Nasal cavity respiratory epithelium epithelial cell of viscerocranial mucosa (primary cell): ENCODE measurements at places on chromosomes 4 and X. TPM values are rescaled to one million over a fixed set of nuclear protein-coding genes. Genes with fewer than 3 reads are reported as not detected.

ARSD gene
- total RNA-seq: 12.0 and 57.2 TPM in 2 replicates

CYBB gene
- total RNA-seq: under 0.01 TPM in 1 of 2 replicates, not detected in the other

KIT gene
- total RNA-seq: under 0.01 and 0.07 TPM in 2 replicates

P2RY8 gene
- not detected in 2 replicates for total RNA-seq

CC2D2A gene
- total RNA-seq: 6.2 and 8.3 TPM in 2 replicates

CYLC1 gene
- total RNA-seq: not detected in 2 replicates

CFAP47 gene
- total RNA-seq: 0.07 TPM in 1 of 2 replicates, not detected in the other

AADAT gene
- 0.68 and 3.6 TPM in 2 replicates for total RNA-seq
